Naive thymus-derived CD8-positive, alpha-beta T cell (primary cell): ENCODE measurements at places on chromosomes 6 and 20. TPM values are rescaled to one million over a fixed set of nuclear protein-coding genes. Genes with fewer than 3 reads are reported as not detected.

Gene TMEM151B
- polyA plus RNA-seq: not detected

Gene FKBP1C
- polyA plus RNA-seq: 0.09 TPM

Gene HMGN3
- 113 TPM for polyA plus RNA-seq

Gene WFDC12
- not detected for polyA plus RNA-seq

Gene CEP85L
- polyA plus RNA-seq: 31.1 TPM

Gene SPAG4
- polyA plus RNA-seq: 1.2 TPM

Gene ITPR3
- 4.9 TPM for polyA plus RNA-seq

Gene HLA-E
- polyA plus RNA-seq: 2,699 TPM

Gene ARFGEF3
- not detected for polyA plus RNA-seq

Gene STMND1
- not detected for polyA plus RNA-seq

Gene REM1
- not detected for polyA plus RNA-seq

Gene SLC44A4
- not detected for polyA plus RNA-seq

Gene SALL4
- not detected for polyA plus RNA-seq

Gene ANKEF1
- polyA plus RNA-seq: 4.1 TPM

DNA sequence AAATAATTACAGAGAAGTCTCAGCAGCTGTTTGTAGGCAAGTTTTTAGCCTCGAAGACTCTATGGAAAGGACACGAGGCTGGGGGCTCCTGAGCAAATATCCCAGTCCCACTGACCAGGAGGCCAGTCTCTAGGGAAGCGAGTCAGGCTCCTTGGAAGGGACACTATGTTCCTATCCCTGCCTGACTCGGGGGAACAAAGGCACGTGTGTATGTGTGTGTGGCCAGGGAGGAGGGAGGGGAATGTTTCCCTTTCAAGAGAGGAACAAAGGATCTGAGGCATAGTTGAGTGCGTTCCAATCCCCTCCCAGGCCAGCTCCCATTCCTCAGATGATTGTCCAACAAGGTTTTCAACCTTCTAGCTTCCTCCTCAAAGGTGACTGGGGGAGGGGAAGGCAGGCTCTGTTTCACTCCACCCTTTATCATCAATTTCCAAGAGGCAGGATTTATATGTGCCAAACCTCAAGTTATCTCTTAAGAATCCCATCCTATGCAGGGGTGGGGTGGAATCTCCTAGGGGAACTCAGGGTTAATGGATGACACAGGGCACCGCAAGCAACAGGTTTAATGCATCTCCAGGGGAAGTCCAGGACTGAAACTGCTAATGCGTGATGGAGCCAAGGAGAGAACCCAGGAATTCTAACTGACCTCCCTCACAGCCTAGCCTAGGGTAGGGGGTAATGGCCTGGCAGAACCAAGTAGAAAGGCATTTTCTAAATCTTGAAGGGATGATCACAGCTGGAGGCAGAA, 9.9 kb downstream of the BCL2L1 start:
- no peak for DNase-seq

DNA sequence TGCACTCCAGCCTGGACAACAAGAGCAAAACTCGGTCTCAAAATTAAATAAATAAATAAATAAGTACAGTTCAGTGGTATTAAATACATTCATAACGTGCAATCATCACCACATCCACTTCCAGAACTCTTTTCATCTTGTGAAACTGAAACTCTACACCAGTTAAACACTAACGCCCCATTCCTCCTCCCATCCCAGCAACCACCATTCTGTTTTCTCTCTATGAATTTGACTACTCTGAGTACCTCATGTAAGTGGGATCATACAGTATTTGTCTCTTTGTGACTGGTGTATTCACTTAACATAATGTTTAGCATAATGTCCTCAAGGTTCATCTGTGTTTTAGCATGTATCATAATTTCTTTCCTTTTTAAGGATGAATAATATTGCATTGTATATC, 29.1 kb upstream of the SCML4 start:
- DNase-seq: no peak

DNA sequence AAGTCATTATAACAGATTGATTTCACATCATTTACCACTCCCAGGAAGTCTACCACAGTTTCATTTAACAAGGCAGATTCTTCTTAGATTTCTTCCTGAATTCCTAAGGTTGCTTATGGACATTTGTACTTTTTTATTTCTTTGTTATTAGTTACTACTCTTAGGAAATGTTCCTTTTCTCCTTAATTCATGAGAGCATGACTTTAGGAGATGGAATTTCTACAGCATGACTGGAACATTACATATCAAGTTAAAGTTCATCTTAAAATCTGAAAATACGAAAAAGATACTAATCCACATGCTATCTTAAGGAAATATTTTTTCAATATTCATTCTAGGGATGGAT, 22.3 kb downstream of the CNKSR3 start:
- DNase-seq: no peak

- DNase-seq: peak; percentile 83
Measured at GRCh38 chr6:25017932-25018567, 82.3 kb upstream of the RIPOR2 start.

GRCh38 chr6:158174024-158174423, 5.9 kb downstream of the GTF2H5 start:
- no peak for DNase-seq

DNA sequence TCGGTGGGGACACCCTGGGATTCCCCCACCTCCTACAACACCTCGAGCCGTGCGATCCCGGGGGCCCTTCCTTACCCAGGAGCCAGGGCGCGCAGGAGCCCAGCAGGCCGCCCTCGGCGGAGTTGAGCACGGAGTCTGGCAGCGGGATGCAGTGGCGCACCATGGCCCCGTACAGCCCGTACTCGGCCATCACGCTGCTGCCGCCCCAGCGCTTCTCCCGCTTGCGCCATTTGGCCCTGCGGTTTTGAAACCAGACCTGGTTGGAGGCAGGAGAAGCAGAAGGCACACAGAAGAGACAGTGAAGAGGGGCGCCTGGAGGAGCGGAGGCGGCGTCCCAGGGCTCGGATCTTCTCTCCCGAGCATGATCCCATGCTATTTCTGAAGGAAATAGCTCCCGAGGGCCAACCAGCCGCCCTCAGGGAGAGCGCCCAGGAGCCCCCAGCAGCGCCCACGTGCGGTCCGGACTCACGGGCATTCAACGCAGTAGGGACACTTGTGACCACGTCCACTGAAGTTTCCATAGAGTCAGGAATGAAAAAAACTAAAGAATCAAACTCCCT, 4.3 kb downstream of the VSX1 start:
- DNase-seq: no peak

GRCh38 chr6:44781912-44782597, 394.5 kb downstream of the CDC5L start:
- DNase-seq: no peak

- DNase-seq: no peak
Measured at GRCh38 chr6:47206626-47207025, 103.1 kb downstream of the TNFRSF21 start.

GRCh38 chr6:135750081-135750480, 101.4 kb upstream of the PDE7B start:
- no peak for DNase-seq
